Hindlimb muscle (tissue), 1 donor: ENCODE measurements at places on chromosomes 7 and 10. TPM values are rescaled to one million over a fixed set of nuclear protein-coding genes. Genes with fewer than 3 reads are reported as not detected.

- DNase-seq = peak; percentile 65
These were observed 85.2 kb downstream of the VTI1A start for GRCh38 chr10:112532189-112532588.

DNA sequence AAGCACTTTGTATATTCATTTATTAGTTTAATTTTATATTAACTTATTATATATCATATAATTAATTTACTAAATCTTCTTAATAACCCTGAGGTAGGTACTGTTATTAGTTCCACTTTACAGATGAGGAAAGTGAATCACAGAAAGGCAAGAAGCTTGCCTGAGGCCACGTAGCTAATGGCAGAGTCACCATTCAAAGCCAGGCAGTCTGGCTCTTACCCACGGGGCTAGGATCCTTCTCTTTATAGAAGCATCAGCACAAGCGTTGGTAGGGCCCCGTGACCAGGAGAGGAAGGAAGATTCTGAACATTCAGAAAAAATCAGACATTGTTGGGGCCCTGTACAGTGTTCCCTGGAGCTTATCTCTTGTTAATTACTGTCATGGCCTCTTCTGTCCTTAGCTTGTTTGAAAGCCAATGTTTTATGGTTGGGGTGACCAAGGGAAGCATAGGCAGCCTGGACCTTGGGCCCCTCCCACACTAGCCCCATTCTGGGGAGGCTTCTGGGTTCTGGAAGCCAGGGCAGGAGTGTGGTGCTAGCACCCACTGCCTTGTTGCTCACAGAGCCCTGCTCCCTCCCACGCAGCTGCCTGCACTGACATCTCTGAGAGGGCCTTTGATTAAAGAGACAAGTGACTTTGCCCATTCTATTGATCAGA, 31.1 kb upstream of the SLF2 start:
- DNase-seq = no peak

DNA sequence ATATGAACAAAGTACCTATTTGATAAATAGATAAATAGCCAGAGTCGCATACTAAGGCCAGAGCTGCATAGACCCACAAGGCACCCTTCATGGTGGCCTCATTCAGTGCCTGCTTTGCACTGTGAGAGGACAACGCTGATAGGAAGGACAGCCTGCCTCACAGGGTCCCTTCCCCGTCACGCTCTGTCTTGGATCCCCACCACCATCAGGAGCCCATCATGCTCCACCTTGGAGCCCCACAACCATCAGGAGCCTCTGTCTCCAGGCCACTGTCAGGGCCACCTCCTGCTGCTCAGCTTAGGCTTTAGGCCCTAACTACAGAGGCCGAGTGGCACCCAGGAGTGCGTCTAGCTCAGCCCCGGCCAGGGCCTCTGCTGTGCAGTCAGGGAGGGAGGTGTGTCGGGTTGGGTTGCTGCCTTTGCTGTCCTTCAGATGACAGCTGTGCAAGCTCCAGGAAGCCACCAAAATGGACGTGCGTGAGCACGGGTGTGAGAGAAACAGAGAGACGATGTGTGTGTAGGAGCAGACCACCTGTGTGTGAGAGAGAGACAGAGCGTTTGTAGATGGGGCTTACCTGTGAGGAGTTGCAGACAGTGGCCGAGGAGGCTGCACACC, 516.9 kb downstream of the GLRX3 start:
- no peak for DNase-seq

DNA sequence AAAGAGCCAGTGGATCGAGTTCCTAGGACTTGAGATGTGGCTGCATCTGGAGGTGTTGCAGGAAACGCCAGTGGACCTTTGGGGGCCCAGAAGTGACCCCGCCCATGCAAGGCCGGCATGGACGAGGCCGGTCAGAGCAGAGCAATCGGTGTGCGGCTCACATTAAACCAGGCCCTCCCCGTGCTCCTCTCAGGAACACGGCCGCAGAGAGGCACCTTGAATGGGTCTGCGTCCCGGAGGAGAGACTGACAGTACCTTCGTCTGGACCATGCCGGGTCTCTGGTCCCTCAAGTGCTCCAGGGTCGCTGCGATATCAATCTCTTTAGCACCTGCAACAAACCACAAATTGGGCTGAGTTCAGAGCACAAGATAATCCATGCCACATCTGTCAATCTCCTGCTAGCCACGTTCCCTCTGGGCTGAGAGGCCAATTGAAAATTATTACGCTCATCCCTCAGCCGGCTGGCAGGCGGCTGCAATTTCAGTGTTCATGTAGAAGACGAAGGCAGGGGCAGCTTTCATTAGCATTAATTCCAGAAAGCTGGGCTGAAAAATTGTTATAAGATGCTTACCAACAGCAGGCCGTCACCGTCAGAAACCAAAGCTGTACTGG, 212.0 kb downstream of the DNAJB6 start:
- no peak for DNase-seq

GRCh38 chr7:151375530-151376217, 34.1 kb downstream of the NUB1 start:
- DNase-seq = no peak

- no peak for DNase-seq
These were observed 60.8 kb upstream of the NAMPT start for GRCh38 chr7:106345421-106346166.

DNA sequence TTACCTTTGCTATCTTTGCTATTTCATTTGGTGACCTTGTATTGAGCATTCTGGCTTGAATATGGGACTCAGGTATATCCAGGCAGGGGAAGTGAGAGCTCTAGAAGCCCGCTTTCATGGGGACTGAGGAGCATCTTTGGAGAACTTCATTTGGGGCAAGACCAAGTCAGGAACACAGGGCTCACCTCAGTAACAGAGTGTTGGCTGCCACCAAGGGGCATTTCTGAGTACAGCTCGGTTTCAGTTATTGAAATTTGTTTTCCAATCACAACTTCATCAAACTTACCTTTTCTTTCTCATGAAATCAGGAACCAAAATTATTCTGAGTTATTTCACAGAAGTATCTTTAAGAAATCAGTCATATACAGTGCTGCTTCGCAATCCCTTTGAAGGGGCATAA, 337.2 kb downstream of the C7orf25 start:
- no peak for DNase-seq

GATA3 gene
- 1.0 TPM for polyA plus RNA-seq

CPED1 gene
- polyA plus RNA-seq = 8.2 TPM

AKR1E2 gene
- polyA plus RNA-seq = 3.8 TPM

- DNase-seq = no peak
These were observed 6.9 kb downstream of the LRIT1 start for GRCh38 chr10:84234479-84234878.

DNA sequence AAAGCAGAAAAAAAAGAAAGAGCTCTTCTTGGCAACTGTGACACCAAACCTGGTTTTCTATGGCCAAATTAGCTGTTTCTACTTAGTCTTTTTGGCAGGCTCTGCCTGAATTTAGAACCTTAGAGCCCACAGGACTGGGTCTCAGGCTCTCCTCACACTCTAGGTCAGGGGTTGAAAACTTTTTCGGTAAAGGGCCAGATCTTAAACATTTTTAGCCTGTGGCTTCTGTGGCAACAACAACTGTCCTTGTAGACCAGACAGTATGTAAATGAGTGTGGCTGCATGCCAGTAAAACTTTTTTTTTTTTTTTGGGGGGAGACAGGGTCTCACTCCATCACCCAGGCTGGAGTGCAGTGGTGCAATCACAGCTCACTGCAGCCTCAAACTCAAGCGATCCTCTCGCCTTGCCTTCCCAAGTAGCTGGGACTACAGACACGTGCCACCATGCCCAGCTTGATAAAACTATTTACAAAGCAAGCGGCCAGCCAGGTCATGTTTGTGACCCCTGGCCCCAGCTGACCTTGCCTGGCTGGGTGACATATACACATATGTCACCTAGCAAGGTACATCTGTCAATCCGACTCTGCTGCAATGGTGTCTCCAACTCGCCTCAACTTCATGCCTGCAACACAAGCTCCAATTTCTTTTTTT, 17.4 kb downstream of the KPNA7 start:
- no peak for DNase-seq

DNA sequence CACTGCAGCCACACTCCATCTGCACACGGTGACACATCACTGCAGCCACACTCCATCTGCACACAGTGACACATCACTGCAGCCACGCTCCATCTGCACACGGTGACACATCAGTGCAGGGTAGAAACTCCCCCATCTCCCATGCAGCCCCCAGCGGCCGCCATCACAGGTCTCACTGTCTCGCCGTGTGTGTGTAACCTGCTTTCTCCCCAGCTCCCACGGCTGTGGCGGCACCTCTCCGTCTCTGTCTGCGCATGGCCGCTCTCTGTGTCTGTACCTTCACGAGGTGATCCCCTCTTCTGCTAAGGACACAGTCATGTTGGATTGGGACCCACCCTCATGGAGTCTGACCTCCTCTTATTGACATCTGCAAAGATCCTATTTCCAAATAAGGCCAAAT, 527.4 kb downstream of the PTPRN2 start:
- no peak for DNase-seq

DNA sequence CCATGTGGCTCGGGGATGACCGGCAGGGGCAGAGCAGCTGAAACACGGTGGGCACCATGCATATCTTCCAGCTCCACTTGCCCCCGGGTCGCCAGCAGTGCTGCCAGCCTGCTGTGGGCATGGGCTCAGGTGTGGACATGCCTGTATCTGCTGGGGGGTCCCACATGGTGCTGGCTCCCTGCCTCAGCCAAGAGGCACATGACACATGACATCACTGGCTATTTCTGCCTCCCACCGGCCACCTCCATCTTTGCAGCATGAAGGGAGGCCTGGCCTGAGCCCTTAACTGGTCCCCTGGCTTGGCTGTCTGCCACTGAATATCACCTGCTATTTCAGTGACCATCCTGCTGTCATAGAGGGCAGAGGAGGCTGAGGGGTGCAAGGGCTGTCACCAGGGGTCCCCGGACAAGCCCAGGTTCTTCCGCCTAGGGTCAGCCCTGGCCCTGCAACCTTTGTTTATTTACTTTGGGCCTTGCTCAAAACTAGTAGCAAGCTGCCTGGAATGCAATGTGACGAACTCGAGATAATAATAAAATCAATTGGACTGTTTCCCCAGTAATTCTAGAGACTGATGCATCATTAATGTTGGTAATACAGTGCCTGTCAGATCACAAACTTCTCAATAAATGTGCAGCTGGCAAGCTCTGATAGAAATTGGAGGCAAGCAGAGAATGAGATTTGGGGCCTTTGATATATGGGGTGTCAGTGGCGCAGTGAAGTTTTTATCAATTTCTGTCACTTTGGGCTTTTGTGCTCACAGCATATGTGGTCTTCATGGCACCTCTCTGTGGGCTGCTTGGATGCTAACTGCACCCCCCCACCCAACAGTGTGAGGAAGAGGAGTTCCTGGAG, 28.5 kb downstream of the ZMIZ1 start:
- no peak for DNase-seq

- no peak for DNase-seq
These were observed 63.9 kb downstream of the CRPPA start for GRCh38 chr7:16357474-16357873.

ECHDC3 gene
- 9.6 TPM for polyA plus RNA-seq

UTF1 gene
- not detected for polyA plus RNA-seq

ARHGAP22 gene
- 1.3 TPM for polyA plus RNA-seq

GRCh38 chr7:155799514-155799913, 12.7 kb downstream of the SHH start:
- no peak for DNase-seq

GRCh38 chr7:1325246-1325645, 92.6 kb downstream of the UNCX start:
- DNase-seq = no peak

- DNase-seq = no peak
These were observed 110.3 kb downstream of the RNF133 start for GRCh38 chr7:122588621-122589020.

DNA sequence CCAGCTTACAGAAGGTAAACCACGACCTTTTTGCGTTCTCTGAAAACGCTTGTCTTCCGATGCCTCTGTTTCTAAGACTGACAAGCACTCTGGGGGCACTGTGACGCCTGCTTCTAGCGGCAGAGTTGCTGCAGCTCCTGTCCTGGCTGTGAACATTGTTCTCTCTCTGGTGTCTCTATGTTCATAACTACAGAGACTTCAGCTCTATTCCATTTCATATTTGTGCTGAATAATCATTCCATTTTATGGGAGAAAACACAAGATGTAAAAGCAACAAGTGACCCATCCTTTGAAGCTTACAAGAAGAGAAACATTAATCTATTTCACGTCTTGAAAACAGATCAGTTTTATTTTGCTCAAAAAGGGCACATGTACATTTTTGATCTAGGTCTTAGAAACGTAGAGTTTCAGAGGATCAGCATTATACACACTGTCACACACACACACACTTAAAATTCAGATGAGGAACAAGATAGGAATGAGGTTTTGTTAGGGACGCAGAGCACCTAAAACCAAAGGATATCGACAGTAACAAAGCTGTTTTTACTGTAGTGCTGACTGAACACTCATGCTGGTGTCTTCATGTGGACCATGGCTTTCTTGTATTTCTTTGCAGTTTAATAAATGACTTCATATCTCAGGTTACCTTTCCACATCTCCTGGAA, 3.0 kb downstream of the IKZF1 start:
- DNase-seq = no peak

DNA sequence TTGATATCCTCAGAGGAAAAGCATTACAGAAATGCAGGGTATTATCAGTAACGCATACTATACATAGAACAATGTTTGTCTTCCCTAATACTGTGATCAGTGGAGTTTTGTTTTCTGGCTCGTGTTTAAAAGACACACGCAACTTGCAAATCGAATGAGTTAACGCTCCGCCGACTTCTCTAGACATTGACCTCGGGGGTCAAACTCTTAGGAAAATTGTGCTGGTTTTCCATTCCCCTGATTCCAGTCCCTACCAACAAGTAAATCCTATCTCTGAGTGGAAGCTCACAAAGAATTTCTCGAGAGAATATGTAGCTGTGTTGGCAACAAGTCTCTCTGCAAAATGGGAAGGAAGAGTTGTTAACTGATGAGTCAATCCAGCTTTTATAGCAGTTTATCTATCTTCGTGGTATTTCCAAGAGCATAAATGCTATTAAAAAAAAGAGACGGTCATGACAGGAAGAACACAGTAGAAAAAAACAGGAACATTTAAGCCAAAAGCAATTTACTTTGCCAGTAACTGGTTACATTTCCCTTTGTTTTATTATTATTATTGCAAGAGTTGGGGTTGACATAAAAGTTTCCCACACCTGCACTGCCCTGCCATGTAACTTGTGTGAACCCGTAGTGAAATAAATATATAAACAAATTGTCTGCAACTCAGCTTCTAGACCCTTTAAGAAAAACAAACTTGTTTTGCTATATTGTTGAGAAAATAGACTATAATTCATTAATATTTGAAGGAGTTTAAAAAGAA, 144.4 kb downstream of the ARID5B start:
- DNase-seq = peak; percentile 62

CXCL12 gene
- polyA plus RNA-seq = 201 TPM

- no peak for DNase-seq
These were observed 30.0 kb upstream of the LANCL2 start for GRCh38 chr7:55335151-55335550.
